ENCODE measurements at places on chromosomes 16 and 17.

DNA sequence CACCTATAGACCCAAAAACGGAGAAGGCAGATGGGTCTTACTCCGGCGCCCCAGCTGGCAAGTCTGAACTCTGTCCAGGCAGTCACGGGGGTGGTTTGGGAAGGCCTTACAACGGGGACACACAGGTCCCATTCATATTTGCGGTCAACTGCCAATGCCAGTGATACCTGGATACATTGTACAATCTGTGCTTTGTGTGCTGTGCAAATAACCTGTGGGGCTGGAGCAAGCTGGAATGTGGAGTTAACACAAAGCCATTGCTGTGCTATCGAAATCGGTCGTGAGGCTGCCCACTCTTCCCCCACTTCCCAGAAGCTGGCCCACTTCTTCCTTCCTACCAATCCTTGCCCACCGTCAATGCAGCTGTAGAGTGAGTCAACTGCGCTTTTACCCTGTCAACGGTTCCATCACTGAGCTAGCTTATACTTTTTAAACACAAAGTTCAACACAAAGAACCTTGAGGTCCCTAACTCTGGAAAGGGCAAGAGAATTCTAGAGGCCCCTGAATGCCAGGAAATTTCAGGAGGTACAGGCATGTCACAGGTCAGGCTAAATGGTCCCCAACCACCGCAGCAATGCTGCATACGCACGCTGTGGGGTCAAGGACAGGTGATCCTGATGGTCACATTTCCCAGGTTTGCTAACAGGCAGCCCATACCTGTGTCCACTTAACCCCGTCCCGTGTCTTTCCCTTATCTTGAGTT lies 122.8 kb downstream of the ZFHX3 start:
- no peak for DNase-seq

GRCh38 chr17:1039123-1039507 lies 42.2 kb downstream of the TIMM22 start:
- no peak for DNase-seq

DNA sequence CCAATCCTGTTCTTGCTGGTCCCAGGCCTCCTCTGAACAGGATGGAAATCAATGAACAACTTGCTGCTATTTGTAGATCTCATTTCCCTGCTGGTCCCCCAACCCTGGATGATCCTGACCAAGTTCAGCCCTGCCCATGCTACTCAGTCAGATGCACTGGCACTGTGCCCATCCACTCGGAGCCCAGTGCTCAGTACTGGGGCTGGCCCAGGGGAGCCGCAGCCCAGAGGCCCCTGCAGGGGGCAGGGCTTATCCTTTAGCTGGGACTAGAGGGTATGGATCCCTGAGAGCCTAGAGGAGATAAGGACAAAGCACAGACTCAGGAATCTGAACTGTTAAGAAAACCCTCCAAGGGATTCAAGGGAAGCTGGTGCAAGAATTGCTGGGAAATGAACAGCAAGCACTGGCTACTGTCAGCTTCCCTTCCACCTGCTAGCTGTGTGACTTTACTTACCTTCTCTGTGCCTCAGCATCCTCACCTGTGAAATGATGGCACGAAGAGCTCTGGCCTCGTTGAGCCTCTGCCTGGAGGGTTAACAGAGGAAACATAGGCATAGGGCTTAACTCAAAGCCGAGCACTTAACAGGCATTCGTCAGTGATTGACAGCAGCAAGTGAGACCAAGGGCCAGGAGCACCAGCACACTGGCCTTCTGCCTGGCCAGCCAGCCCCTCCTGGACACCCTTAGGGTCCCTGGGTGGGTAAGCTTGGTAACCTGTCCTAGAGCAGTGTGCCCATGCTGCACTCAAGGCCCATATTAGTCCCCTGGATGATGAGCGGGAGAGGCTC lies 29.8 kb upstream of the C1QL1 start:
- no peak for DNase-seq

DNA sequence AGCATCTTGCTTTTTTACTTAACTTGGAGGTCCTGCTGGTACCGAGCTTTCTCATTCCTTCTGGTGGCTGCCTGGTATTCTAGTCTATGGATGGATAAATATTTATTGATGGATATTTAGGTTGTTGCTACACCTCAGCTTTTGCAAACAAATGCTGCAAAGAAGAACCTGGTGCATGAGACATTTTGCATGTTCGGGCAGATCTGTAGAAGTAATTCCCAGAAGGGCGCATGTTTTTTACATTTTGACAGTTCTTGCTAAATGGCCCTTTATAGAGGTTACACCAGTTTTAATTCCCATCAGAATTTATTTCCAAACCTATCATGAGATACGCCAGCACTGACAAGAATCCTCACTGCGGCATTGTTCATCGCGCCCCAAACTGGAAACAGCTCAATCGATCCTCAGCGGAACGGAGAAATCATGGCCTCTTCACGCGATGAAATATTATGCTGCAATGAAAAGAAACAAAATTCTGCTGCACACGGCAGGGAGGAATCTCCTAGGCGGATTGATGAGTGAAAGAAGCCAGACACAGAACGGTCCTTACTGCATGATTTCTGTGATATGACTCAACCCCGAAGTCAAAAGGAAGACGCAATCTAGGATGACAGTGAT lies 68.0 kb upstream of the CREBBP start:
- no peak for DNase-seq

DNA sequence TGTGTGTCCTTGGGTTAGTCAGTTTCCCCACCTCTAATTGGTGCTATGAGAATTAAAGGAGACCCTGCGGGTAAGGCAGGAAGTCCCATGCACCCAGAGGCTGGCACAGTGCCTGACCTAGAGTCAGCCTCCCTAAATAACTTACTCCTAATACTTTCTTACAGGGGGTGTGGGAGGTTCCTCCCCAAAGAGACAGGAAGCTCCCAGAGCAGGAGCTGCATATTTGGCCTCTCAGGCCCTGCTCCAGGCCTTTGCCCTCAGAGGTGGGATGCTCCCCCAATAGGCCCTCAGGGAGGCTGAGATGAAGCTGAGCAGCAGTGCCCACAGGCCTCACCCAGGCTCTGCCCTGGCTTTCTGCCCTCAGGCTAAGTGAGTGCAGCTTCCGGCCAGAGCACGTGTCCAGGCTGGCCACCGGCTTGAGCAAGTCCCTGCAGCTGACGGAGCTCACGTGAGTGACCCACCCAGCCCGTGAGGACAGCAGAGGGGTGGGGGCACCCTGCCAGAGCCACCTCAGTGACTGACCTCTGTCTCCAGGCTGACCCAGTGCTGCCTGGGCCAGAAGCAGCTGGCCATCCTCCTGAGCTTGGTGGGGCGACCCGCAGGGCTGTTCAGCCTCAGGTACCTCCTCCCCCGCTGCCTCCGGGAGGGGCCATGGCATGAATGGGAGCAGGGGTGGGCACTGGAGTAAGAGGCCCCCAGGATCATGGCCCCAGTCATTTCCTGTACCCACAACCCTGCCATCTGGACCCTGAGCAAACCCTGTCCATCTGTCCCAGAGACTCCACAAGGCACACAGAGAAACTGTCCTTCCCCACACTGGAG lies 31.1 kb upstream of the CPNE2 start:
- DNase-seq: no peak

DNA sequence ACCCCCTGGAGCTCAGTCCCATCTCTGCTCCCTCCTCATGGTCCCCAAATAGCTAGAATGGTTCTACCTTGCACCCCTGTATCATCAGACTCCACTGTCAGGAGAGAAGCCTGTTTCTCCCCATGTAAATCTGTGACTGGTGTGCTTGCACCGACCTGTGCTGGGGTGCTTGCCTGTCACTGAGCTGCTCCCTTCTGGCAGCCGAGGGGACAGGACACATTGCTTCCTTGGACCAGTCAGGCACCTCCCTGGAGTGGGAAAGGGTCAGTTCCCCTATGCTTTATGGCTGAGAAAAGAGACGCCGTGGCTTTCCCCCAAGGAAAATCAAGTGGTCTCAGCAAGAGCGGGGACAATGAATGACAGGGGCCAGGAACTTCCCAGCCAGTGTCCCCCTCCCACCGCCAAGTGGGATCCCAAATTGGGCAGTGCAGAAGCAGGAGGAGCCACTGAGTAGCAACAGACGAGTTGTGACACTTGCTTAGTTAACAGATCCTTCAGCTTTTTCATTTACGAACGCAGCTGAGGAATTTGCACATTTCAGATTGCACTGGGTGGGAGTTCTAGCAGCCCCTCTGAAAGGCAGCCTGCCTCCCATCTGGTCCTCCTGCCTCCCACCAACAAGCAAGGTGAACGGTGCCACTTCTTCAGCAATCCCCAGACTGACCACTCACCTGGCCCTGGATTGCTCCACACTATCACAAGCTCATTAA lies 156.4 kb downstream of the KATNIP start:
- no peak for DNase-seq

DNA sequence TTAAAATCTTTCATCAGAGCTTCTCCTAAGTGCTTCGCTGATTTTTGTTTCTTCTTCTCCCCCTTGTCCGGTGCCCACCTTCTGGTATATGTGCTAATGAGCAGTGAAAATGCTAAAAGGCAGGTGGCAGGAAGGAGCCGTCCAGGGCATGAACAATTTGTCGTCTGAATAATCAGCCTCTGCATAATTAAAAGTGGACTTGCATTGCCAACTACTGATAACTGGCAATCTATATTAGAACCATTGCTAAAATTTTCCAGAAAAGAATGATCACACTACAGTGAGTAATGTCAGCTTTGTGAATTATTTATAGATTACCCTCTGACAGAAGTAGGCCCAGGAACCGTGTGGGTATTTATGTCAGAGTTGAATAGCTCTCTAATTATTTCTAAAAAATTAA lies 28.1 kb downstream of the SERPINF1 start:
- DNase-seq: no peak

- DNase-seq: no peak
Measured at GRCh38 chr16:20301840-20302239, 25.5 kb downstream of the GP2 start.

- no peak for DNase-seq
Measured at GRCh38 chr16:54160252-54160860, 126.2 kb downstream of the IRX3 start.

DNA sequence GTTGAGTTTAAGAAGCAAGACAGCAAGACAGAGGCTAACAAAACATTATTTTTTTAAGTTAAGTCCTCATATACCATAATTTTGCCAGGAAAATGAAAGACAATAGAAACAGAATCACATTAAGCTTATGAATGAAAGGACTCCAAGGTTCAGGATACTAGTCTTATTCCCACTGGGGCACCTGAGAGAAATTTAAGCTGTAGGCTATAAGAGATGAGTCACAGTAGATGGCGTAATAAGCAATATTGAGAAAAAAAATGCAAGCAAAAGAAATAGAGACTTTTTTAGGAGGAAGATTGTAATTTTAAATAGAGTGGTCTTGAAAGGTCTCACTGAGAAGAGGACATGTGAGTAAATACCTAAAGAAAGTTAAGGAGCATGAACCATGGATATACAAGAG lies 57.1 kb upstream of the KIF2B start:
- DNase-seq: no peak

DNA sequence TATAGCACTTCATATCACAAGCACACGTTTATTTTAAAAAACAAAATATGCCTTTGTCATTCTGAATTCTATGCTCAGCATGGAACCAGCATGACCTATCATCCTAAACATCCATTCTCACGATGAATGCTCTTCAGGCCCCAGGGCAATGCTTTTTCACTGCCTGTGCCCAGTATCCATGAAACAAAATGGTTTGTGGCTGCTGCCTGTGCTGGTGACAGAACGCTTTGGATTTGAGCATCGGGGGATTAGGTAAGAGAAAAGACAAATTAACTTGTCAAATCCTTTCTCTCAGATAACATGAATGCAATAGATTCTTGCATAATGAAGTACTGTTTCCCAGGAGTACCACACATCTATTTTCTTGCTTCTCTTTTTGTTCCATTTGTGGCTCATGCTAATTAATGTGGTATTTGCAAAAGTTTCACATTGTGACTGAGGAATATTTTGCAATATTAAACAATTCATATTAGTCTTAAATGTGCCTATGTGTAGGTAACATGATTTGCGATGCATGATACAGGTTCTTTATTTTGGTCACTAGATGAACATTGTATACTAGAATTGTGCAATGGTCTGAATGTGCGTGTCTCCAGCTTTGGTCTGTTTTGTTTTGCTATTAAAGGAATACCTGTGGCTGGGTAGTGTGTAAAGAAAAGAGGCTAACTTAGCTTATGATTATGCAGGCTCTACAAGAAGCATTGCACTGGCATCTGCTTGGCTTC lies 25.8 kb upstream of the SRSF1 start:
- no peak for DNase-seq

DNA sequence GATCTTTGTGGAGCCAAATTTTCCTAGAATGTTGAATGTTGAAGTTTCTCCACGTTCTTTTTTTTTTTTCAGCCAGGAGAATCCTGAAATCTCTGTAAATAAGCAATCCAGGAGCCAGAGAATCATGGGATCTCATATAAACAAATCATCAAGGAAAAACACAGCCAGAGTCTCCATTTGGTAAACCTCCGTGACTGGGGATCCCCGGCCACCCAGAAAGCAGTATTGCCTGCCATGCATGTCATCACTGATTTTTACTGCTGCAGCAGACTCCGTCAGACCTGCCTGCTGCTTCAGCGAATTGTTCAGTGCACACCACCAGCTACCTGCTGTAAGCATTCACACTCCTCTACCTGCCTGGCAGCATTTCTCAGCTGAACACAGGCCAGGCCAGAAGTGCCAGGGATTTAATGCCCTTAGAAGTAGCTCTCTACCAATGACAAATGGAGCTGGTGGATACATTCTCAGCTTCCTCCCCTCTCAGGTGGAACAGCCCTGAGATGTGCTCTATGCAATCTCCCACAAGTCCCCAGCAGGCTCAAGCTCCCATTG lies 158.6 kb downstream of the CYLD start:
- no peak for DNase-seq

DNA sequence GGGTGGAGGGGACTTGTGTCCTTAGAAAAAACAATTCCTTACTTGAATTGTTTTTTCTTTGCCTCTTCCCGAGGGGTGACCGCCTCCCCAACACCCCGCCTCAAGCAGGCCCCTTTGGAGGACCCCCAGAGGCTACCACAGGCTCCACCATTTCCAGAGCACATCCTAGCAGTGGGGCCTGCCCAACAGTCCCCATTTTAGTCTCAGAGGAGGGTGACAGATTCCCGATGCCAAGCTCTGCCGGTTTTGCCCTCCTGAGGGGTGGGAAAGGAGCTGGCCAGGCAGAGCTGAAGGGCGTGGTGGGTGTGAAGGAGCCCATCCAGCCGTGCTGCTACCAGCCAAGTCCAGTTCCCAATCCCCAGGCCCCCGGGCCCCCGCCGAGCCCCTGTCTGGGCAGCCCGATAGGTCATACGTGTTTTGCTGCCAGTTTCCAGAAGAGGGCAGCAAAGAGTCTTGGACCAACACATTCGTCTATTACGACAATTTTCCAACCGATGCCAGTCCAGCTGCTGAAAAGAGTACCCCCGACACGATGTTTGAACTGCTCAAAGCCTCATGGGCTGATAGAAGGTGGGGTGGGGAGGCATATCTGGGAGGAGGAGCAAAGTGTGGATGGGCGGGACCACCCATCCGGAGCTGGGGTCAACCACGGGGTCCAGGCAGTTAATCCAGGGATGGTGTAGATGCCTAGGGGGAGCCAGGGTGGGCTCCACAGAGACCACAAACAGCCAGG lies 18.8 kb upstream of the GAA start:
- DNase-seq: peak; percentile 25

Measured in stimulated activated CD8-positive, alpha-beta memory T cell treated with anti-CD3 and anti-CD28 coated beads, Interleukin-12 subunit alpha, Interleukin-12 subunit beta, amount 100 ng/mL, for 1 hour (primary cell).